ENCODE measurements at places on chromosomes 16 and 17.

DNA sequence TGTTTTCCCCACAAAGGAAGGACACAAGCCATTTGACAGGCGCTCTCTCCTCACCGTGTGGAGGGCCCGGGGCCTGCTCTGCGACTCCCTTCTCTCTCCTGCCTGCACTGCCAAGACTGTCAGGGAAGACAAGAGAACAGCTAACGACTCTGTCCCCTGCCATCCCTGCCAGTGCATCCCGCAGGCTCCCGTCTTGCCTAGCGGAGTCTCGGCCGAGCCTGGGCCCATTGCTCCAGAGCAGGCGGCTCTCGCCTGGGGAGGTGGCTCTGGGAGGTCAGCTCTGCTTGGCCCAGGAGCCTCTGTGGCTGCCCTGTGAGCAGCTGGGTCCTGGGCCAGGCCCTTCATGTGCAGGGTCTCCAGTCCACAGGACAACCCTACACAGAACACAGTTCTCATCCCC, 53.0 kb downstream of the WNT3 start:
- DNase-seq, result no peak

GRCh38 chr16:50071075-50071671, 5.4 kb downstream of the HEATR3 start:
- DNase-seq, result no peak

DNA sequence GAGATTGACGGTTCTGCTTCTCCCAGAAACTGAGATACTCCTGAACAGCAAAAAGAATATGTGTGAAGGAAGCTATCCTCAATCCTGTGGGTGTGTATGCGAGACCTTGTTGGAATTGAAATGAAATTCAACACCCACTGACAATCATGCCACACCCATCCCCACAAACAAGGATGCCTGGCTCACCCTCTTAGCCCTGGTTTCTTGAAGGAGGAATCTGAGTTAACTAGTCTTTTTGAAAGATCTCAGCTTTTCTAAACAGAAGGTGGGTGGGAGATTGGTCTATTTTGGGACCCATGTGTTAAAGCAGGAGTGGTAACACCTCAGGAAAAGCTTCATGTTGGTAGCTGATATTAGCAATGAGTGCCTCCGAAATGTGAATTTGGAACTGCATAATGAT, 1244.5 kb downstream of the CDH11 start:
- DNase-seq, result no peak

DNA sequence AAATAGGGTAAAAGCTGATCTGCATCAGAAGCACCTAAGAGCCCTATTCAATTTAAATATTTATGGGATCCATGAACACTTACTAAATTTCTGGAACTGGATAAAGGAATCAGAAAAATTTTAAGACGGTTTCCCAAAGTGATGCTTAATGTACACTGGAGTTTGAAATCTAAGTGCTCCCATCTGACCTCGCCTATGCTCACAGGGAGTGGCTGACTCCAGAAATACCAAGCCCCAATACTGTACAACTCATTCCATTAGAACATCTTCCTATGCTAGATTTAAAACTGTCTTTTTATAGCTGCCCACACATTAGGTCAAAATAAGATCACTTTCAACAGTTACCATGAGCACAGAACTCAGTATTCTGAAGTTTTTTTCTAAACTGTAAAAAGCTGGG, 1214.6 kb downstream of the CDH11 start:
- DNase-seq, result no peak

DNA sequence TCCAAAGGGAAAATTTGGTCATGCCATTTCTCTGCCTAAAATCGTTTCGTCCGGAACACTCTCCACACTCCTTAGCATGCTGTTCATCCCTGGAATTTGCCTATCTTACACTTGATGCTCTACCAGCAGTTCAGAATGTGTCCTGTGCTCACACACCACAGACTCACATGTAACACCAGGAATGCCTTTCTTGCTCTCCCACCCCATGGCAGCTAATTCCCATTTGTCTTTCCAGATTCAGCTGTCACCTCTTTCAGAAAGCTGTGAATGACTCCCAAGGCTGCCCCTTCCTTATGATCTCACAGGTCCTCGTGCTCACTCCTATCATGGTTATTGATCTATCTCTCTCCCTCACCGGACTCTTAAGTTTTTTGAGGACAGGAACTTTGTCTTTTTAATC, 38.1 kb downstream of the HYDIN start:
- no peak for DNase-seq

DNA sequence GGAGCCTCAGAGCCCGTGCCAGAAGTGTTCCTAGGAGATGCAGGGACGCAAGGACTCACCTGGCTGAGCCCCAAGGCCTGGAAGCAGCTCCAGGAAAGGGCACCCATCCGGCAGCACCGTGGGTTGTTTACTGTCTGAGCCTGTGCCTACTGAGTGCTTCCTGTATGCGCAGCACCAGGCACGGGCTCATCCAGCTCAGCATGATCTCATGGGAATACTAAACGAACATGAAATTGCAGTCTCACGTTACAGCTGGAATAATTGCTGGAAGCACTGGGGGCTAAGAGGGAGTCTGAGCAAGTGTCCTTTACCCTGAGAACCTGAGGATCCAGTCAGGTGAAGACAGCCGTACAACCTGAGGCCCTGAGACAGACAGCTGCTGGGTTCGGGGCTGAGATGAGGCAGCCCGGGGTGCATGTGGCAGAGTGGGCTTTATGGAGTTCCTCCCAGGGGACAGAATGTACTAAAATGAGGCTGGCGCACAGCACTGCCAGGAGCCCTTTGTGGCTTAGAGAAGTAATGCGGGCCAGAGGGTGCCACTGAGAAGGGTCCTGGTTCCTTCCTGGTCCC, 5.4 kb downstream of the CTRL start:
- no peak for DNase-seq

- peak; percentile 62 for DNase-seq
Observed at GRCh38 chr17:29116804-29117753, 63.1 kb downstream of the MYO18A start.

DNA sequence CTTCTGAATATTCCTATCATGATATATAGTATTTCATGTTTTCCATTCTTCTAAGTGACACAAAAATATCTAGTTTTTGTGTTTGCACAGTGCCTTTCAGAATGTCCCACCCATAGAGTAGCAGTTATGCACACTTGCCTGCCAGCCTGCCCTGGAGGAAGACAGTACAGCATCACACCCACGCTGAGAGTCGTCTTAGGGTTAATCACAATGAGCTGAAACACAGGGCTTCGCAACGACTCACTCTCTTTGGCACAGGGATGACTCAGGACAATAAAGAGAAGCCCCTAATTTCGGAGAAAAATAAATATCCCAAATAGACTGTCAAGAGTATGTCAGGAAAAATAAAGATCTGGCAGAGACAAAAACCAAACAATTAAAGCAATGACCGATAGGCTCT, 11.6 kb upstream of the NDUFAB1 start:
- DNase-seq, result no peak

- DNase-seq, result no peak
Observed at GRCh38 chr16:86723689-86724088, 145.3 kb downstream of the FOXL1 start.

- no peak for DNase-seq
Observed at GRCh38 chr17:72968798-72969197, 123.7 kb downstream of the SLC39A11 start.

- DNase-seq, result no peak
Observed at GRCh38 chr17:1315891-1316403, 36.5 kb downstream of the TRARG1 start.

- DNase-seq, result no peak
Observed at GRCh38 chr16:85400305-85401205, 212.6 kb upstream of the GSE1 start.

DNA sequence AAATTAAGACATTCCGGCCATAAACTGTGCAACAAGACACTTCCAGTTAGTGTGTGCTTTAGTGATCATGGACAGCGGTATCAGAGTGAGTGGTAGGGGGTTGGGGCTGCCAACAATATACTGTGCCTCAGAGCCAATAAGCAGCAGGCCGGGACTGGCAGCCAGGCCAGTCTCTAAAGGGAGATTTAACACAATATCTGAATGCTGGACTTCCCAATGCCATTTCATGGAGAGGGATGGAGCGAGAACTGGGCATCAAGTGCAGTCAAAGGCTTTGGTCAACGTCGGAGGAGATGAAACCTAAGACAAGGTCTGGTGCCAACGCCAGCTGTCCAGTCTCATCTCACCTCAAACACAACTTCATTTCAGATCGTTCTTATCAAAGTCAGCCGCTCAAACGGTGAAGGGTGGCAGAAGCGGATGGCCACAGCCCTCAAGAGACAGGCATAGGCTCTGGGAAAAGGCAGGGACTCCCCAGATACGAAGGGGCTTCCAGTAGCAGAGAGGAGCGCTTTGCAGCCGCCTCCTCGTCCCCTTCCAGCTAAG, 935 bp downstream of the USP32 start:
- no peak for DNase-seq

DNA sequence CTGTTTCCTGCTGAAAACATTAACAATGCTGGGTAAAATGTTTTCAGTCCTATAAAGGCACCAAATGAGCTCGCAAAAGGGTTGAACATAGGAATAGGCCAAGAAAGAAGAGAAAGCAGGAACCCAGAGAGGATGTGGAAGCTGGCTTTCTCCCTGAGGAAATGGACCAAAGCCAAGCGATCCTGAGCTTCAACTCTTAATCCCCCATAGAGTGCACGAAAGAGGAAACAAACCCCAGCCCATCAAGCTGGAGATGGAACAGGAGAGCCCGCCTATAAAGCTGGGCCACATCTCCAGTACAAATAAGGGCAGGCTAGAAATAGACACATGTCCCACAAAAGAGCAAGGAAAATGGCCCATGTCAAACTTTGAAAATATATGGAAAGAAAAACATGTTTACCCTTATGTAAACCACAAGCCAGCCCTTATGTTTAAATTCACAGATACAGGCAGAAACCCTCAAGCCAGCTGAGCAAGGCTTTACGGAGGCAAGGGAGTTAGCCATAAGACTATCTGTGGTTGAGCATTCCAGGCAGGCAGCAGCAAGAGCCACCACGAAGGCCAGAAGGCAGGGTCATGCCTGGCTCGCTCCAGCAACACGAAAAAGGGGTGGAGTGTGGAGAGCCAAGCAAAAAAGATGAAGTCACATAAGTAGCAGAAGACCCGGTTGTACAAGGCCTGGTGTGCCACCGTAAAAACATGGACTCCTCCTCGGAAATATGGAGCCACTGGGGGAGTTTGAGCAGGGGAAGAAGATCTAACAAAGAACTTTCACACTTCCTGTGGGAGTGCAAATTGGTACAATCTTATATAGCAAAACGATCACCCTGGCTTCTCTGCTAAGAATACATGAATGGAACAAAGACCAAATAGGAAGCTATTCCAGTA, 27.8 kb downstream of the COPRS start:
- no peak for DNase-seq

GRCh38 chr16:67461600-67462278, 19.2 kb downstream of the ATP6V0D1 start:
- no peak for DNase-seq

DNA sequence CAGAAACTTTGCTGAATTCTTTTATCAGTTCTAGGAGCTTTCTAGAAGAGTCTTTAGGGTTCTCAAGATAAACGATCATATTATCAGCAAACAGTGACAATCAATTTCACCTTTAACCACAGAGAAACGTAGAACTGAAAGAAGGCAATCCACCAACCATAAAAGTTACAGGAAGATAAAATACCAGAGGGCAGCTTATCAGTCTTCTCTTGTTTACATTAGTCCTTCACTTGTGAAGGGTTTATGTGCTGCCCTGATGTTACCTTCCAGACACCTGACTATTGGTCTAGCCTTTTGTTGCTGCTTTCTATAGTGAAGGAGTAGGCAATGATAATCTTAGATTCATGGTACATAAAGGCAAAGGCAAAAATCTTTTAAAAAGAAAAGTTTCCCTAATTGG, 73.2 kb upstream of the EFCAB3 start:
- no peak for DNase-seq

DNA sequence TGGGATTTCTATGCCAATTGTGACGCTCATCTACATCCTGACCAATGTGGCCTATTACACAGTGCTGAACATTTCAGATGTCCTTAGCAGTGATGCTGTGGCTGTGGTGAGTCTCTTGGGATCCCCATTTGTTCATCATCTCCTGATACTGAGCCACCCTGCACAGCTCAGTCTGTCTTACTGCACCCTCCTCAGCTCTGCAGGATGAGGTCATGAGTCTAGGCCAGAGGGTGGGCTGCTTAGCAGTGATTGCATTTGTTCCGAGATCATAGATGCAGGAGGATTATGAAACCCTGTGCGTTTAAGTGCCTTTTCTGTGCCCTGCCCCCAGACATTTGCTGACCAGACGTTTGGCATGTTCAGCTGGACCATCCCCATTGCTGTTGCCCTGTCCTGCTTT, 19.5 kb downstream of the SLC7A6OS start:
- DNase-seq, result no peak

DNA sequence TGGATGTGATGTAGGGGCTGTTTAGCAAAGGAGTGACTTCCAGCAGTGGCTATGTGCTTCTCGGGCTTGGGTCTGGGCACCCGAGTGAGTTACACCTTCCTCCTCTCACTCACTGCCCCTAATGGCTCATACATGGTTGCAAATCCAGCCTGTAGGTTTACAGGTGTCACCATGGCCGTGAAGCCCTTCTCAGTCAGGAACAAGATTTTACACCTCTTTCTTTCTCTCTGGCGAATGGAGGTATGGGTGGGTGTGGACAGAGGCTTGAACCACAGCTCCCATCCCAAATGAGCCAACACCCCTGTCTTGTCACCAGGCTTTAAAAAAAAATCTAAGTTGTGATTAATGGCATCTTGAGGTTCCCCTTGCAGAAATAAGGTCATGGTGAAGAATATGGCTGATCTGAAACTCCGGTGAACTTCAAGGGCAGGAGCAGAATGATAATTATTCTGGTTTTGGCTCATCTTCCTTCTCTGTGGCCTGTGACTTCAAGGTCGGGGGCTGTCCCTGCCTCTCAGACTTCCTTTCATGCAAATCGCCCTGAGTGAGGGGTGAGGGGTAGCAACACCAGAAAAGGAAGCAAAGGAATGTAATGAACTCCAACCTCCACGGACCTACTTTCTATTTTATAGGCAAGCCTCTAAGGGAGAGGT, 331.2 kb downstream of the MAF start:
- no peak for DNase-seq

Measured in stimulated activated CD8-positive, alpha-beta memory T cell treated with anti-CD3 and anti-CD28 coated beads, Interleukin-15, amount 100 ng/mL, for 1 hour (primary cell).